ENCODE measurements at places on chromosomes 3 and 15.

- DNase-seq: no peak
Measured at GRCh38 chr3:64048631-64049061, 25.4 kb upstream of the PSMD6 start.

DNA sequence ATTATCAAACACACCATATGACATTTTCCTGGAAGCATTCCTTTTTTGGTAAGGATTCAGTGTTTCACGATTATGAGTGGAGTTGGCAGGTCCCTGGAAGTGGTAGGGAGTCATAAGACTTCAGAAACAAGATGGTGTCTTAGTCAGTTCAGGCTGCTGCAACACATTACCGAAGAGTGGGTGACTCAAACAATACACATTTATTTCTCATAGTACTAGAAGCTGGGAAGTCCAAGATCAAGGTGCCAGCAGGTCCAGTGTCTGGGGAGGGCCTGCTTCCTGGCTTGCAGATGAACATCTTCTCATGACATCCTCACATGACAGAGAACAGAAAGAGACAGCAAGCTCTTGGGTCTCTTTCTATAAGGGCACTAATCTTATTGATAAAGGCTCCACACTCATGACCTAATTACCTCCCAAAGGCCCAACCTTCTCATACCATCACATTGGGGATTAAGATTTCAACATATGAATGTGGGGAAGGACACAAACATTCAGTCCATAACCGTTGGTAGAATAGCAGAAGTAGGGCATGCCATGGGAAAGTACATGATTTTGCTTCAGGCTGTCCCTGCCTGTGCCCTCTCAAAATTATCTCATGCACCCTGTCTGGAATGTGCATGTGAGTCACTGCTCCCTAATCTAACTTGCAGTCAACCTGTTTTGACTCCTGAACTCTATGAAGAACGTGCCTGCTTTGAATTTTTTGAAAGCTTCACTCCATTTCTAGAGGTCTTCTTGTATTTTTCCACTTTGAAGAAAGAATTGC lies 72.5 kb downstream of the GTPBP8 start:
- no peak for DNase-seq

DNA sequence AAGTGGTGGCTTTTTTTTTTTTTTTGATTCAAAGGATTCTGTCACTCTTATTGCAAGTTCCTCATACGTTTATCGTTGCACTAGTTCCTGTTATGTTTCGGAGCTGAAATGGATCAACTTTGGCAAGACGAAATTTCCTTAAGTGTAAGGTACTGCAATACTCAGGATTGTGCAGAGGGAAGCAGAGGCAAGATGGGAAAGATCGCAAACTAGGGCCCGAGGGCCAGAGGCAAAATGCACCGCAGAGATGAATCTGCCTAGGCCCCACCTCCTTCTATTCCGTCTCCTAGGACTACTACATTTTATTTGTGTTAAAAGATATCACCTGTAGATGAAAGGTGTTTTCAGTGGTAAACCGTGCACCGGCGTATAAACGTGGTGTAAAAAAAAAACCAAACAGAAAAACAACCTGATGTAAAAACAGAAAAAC lies 331 bp downstream of the RNU6-1 start:
- DNase-seq: no peak

DNA sequence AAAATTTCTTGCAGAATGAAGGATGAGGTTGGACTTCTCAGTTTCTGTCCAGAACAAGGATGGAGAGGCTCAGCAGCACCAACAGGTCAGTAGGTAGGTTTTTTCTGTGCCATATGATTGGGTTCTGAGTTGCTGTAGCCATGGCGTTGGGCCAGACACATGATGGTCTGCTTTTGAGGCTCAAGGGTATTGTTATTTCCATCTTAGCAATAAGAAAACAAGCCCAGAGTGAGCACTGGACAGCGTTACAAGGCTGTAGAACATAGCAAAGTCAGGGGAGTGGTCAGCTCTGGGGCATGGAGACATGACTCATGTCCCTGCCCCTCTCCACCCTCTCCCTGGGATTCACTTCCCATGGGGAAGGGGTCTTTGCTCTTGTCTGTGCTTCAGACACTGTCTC lies 137.6 kb upstream of the TOPAZ1 start:
- no peak for DNase-seq

GRCh38 chr15:70596354-70597055 lies 166.9 kb downstream of the UACA start:
- no peak for DNase-seq

DNA sequence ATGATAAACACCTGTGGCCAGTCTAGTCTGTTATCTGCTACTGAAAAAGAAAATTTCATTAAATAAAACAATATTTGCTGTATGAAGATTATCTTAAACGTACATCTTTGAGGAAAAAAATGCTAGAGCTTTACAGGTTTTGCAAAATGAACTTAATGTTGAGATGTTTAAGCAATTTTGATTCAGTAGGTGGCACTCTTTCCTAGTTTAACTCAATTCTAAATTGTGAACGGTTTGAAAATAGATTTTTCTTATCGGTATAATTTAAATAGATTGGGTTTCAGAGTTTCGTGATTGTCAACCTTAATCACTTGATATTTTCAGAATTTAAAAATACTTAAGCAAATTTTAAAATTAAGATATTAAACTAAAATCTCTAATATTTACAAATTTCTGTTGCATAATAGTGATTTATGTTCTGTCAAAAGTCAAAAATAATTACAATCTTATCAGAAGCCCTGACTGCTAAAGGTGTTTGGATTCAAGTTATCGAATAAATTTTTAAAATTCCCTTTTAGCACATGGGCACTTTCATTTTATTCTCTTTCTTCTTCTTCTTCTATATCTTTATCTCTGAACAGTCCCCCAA lies 7.0 kb upstream of the RNF111 start:
- DNase-seq: no peak

DNA sequence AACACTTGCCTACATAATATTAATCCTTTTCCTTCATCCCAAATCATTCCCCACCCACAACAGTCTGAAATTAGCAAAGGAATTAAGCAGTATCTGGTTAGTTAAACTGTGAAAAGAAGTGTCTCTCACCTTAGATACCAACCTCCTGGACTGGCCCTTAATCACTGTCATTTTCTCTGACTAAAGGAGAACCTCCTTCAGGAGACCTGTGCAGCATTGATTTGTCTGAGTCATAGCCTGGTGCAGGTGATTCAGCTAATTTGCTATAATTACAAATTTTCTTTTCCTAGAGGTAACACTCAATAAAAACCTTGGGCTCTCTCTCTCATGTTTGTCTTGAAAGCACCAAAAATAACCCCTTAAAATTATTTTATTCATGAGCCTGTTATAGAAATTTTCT lies 279.8 kb upstream of the SEMA6D start:
- no peak for DNase-seq

- DNase-seq: no peak
Measured at GRCh38 chr3:135514060-135514448, 451.5 kb upstream of the PPP2R3A start.

GRCh38 chr3:97575742-97576141 lies 188.8 kb upstream of the ARL6 start:
- DNase-seq: no peak

DNA sequence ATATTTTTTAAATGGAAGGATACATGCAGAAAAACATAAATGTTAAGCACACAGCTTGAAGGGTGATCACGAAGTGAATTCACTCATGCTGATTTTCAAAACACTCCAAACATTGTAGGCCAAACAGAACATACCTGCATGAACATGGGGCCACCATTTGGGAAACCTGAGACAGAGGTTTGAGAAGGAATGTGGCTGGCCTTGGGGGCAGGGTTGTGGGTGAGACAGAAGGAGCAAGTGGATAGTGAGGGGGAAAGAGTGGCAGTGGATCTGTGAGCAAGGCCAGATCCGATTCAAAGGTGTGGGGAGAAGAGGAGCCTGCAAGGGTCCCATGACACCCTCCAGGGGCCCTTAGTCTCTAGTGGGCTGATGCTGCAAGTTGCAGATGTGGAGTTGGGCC lies 94.9 kb downstream of the HMG20A start:
- no peak for DNase-seq

GRCh38 chr3:50242381-50242770 lies 6.4 kb downstream of the GNAI2 start:
- DNase-seq: no peak

GRCh38 chr3:143601723-143602484 lies 246.4 kb downstream of the SLC9A9 start:
- no peak for DNase-seq

- DNase-seq: no peak
Measured at GRCh38 chr3:38164643-38164951, 740 bp upstream of the OXSR1 start.

DNA sequence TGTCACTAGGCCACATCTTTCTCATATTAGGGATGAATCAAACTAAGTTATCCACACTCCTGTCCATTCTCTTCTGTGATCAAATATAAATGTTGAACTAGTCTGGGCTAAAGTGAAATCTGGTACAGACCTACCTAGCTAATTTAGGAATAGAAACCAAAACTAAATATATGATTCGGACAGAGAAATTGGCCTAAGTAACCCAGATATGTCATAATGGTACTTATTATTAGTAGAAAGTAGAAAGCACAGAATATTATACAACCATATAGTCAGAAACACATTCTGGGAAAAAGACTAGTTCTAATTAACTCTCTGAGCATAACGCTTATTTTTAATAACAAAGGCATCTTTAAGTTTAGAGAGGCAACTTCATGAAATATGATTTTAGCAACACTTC lies 389.0 kb downstream of the LSAMP start:
- DNase-seq: no peak
